ENCODE measurements at places on chromosomes 3 and 15.

DNA sequence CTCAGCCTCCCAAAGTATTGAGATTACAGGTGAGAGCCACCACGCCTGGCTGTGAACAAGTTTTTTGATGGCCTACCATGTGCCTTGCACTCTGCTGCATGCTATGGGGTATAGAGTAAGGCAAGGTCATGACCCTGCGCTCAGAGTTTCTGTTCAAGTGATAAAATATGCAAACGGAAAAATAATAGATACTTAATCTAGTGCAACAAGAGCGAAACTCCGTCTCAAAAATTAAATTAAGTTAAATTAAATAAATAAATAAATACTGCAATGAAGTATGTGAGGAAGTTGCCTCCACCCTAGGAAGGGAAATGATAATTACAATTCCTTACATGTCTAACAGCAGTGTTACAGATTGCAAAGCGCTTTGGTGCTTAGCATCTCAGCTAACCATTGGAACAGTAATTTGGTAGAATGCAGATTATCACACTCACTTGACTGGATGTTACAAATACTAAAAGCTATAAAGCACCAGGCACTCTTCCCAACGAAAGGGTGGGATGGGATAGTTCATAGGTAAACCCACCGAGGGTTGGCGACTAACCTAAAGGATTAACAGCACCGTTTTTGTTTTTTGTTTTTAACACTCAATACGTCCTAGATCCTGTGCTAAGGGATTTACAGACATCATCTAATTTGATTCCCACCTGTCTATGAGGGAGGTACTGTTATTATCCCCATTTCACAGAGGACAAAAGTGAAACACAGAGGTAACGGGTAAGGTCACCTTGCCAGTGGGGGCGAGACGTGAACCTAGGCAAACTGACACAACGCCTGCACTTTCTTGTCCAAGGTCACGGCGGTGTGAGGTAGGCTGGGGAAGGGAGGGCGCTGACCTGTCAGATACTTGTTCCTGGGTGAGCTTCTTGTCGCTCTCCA, 793 bp upstream of the FANCD2 start:
- no peak for DNase-seq

DNA sequence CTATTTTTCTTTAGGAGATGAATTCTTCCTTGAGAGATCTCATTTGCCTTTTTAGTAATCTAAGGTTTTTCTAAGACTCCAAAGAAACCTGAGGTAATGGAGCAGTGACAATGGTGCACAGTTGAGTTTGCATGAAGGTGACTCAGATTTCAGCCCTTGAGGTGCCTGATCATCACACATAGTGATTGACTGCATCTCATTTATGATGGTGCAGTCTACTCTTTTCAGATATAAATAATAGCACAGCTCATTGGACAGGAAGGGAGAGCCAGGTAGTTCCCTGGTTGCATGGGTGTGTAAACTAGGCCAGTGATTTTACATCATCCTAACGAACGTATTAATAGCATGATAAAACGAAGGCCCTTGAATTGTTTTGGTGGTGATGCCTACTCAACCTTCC, 86.1 kb upstream of the SAMMSON start:
- DNase-seq, result no peak

DNA sequence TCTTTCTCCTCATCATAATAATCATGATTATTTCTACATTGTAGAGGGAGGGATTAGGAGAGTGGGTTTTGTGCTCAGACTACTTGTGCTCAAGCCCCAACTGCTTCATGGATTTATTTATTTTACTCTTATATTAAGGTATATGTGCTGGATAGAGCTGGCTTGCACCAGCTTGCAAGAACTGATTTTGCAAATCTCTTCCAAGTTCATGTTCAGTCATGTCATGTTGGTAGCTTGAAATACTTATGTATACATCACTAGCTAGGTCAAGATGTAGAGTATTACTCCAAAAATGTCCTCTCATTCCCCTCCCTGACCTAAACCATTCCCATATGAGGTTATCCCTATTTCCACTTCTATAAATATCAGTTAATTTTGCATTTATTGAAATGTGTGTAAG, 293.9 kb upstream of the RBMS3 start:
- no peak for DNase-seq

DNA sequence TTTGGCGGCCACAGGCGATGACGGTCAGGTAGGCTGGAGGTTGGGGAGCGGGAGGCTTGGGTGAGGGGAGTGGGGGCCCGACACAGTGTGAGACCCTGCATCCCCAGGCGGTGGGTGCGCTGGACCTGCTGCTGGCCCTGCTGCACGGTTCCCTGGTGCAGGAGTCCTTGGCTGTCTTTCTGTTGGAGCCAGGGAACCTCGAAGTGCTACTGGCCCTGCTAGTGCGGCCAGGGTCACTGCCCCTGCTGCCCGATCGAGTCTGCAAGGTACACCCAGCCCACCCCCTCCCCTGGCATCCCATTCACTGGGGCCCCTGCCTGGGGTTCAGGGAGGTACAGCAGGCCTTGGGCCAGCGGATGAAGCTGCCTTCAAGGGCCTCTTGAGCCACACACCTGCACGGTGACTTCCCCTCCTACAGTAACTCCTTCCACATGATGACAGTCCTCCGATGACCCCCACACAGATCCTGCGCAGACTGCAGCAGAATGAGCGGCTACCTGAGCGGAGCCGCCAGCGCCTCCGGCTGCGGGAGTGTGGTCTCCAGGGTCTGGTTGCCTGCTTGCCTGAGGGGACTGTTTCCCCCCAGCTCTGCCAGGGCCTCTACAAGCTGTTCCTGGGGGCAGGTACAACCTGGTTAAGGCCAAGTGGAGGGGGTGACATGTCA, 19.5 kb downstream of the NBEAL2 start:
- DNase-seq, result no peak

DNA sequence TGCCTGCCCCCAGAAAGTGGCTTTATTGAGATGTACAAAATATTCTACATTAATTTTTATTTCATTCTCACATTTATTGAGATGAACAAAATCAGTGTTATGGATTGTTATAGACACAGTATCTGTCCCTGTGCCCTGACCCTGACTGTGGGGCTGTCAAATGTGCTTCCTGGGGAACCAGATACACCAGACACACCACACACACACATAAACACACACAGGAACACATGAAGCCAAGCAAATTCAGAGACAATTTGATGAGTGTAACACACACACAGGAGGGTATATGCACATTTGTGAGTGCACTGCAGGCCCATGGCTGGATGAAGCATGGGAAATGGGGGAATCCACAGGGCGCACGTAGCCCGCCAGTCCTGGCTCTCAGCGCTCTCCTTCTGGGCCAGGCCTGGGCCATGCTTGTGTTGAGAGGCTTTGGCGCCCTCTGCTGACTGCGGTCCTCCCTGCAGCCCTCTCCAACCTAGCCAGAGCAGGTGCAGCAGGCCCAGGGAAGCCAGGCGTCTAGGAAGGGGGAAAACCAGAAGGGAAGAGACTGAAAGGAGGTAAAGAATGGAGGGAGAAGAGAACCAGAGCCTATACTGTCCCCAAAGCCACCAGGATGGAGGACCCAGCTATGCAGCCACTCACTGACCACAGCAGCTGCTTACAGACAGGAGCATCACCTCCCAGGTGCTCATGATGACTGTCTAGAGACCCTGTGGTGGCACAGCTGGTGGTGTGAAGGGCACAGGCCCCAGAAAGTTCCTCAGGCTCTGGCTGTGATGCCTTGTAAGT, 18.0 kb upstream of the LOXL1 start:
- peak; percentile 80 for DNase-seq

GRCh38 chr3:128076483-128077201, 24.4 kb downstream of the SEC61A1 start:
- DNase-seq, result no peak

DNA sequence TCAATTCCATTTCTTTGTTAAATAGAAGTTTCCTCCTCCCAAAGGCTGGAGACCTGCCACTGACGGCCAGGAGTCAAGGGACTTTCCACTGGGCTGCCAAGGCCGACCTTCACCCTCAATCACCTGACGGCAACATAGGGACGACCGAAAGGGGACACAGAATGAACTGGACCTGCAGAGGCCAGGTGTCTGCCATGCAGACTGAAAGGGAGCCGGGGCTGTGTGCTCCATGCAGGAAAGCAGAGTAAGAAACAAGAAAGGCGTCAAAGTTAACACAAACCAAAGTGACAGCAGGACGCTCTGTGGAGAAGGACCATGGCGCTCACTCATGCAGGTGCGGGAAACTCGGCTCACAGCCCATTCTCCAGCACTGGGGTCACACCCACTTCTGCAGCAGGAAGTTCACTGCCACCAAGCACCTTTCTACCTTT, 26.1 kb downstream of the ZXDC start:
- DNase-seq, result no peak

- DNase-seq, result peak; percentile 5
Observed at GRCh38 chr15:100879464-100880138, at the start of gene ALDH1A3. TSS of gene ALDH1A3 (plus strand) at chr15:100879831. CDS start at chr15:100879908, 77 bp downstream.

Measured in activated CD4-positive, alpha-beta T cell treated with anti-CD3 and anti-CD28 coated beads, Interleukin-2, Interleukin-4, amounts not matched to agents 100 ng/mL and 50 ng/mL, durations not matched to agents 16 hours and 8 hours (primary cell).